ENCODE measurements at places on chromosomes 4 and X.

DNA sequence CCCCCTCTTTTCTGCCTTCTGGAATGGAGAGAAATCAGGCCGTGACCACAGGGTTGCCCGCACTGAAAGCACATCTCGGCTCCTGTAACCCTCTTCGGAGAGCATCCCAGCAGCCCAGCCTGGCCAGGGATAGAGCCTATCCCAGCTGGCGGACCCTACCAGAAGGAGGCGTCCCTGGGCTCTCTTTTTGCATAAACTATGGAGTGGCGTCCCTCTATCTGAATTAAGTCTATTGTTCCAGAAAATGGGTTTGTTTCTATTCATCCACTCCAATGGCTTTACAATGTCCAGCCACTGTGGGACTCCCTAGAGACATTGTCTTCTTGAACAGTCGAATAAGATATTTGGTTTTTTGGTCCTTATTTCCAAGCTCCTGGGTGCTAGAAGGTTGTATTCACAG, 689 bp upstream of the NHSL2 start:
- no peak for DNase-seq

DNA sequence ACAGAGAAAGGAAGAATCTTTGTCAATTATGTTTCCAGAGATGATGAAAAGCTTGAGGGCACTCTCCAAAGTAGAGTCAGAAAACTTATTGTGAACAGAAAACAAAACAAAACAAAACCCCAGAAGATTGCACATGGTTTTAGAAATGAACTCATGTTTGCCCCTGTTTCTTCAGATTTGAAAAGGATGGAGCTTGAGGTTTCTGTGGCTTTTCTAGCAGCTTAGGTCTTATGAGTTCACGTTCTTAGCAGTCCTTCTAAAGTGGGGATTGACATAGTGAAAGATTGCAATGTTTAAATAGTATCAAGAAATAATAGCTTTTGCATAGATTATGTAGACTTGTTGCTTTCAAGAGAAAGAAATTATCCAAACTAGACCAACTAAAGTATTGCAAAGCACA, 421.8 kb downstream of the GBA3 start:
- DNase-seq: no peak

DNA sequence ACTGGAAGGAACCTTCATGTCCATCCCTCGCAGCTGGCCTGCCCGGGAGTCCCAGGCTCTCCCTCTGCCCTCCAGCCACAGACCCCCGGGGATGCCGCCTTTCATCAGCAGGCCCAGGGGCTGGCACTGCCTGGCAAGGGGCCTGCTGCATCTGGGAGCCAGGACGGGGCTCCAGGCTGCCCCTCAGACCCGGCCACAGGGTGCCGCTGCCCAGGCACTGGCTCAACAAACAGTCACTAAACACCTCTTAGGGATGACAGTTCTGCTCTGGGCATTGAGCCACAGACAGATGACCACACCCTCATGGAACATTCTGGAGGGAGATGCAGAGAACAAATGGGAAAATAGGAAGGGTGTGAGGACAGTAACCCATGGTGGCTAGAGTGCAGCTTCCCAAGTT, 109.3 kb downstream of the HMX1 start:
- DNase-seq: no peak

DNA sequence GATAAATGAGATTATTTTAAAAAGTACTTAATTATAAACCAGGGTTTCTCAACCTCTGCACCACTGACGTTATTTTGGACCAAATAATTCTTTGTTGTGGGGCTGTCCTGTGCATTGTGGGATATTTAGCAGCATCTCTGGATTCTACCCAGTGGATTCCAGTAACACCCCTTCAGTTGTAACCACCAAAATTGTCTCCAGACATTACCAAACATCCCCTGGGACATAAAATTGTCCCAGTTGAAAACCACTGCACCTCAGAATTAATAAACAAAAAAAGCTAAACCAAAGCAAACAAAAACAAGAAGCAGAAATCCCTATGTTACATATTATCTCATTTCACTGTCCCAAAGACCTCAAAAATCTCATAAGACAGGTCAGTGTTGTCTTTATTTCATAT, 54.2 kb upstream of the GIMD1 start:
- DNase-seq: no peak

DNA sequence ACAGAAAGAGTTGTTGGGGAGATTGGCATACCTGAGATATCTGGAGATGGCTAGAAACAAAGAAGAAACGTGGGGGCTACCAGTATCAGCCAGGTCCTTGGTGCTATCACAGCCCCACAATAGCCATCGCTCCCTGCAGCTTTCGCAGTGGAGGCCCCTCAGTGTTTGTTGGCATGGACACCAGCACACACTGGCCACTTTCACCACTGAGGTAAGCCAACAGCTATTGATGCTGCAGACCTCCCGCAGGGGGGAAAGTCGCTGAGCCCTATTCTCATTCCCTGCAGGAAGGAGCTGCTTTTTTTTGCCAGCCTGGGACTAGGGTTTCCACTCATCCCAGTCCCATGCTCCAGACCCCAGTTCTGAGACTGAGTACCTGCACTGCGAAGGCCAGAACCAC, 879.2 kb upstream of the IGFBP7 start:
- no peak for DNase-seq

GRCh38 chr4:2931512-2932301, 31.5 kb downstream of the NOP14 start:
- no peak for DNase-seq

GRCh38 chrX:103400931-103401330, 24.6 kb downstream of the BEX3 start:
- no peak for DNase-seq

DNA sequence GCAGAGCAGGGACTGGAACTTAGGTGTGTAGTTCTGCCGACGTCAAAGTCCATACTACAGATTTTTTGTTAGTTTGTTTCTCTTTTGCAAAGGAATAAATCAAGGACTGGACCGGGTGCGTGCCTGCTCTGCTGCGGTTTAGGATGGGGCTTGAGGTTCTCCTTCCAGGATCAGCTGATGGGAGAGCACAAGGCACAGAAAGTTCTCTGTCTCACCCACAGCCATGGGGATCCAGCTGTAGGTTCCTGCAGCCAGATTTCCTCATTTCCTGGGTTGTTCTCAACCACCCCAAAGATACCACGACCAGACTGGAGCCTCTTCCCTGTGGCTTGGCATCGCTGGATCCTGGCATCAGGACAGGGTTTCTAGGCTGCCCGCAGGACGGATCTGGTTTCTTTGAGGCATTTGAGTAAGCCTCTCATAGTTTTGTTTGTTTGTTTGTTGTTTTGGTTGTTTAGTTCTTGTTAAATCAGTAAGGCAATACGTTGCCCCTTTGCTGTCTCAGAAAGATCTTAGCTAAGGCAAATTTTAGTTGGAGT, 789 bp upstream of the SRPX start:
- no peak for DNase-seq

DNA sequence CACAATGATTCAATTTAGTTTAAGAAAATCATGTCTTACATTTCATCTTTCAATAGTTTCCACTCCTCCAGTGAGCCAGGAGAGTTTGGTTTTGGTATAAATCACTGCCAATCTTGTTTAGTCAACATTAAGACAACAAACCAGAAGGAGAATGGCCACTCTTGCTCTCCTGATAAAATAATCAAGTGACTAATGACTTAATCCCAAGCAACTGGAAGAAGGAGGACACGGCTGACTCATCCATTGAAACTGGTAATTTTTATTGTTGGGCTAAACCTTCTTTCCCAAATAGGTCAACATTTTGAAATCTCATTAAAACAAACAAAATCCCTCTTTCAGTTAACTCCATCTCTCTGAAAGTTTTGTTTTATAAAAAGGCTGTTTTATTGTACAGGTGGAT, 230.2 kb downstream of the CLCN4 start:
- no peak for DNase-seq

DNA sequence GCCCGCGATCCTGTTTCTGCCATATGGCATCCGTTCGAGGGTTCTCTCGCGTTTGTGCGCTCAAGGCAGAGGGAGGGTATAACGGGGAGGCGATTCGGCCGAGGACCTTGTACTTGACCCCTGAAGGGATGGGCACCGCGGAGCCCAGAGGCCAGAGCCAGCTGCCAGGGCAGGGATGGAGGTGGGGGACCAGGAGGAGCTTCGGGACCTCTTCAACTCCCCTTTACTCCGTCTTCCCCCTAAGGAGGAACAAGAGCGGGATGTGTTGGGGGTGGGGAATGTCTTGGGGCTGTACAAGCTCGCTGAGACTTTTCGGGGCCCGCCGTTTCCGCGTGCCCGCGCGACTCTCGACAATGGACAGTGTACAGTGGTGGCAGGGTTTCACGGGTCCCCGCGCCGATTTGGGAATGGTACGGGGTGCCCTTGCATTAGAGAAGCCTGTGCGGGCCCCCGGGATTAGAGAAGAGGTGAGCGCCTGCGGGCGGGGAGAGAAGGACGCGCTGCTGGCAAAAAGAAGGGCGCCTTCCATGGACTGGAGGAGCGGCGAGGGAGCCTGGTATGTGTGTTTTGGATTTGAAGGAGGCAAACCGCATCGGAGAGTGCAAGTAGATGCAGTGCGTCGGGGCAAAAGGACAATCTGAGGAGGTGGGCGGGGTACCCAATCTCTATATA, 760 bp downstream of the UGT8 start:
- no peak for DNase-seq

DNA sequence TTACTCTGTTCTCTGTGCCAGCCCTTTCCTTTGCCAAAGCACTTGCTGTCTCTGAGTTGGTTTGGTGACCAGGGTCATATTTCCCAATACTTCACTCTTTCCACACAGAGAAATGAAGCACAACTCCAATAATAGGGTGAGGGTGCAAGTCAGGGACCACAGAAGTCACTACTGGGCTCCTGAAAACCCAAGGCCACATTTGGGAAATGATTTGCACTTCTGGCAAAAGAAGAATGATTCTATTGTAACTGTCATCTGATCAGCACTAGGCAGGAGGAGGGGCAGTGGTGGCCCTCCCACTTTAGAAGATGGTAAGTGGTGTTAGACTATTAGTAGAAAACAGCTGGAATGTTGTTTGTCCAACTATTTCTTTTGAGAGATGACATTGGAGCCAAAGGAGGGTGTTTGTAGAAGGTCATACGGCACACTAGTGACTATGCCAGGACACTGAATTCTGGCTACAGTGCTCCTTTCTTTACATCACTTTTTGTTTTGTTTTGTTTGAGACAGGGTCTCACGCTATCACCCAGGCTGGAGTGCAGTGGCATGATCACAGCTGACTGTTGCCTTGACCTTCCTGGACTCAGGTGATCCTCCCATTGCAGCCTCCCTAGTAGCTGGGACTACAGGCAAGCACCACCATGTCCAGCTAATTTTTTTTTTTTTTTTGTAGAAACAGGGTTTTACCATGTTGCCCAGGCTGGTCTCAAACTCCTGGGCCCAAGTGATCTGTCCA, 10.8 kb upstream of the HADH start:
- DNase-seq: no peak

GRCh38 chrX:2647627-2648026, 43.5 kb upstream of the CD99 start:
- DNase-seq: no peak

- DNase-seq: no peak
These were observed 130.3 kb downstream of the GPR143 start for GRCh38 chrX:9635368-9635767.

- no peak for DNase-seq
These were observed 1.1 kb upstream of the KLHL13 start for GRCh38 chrX:118117741-118118140.

DNA sequence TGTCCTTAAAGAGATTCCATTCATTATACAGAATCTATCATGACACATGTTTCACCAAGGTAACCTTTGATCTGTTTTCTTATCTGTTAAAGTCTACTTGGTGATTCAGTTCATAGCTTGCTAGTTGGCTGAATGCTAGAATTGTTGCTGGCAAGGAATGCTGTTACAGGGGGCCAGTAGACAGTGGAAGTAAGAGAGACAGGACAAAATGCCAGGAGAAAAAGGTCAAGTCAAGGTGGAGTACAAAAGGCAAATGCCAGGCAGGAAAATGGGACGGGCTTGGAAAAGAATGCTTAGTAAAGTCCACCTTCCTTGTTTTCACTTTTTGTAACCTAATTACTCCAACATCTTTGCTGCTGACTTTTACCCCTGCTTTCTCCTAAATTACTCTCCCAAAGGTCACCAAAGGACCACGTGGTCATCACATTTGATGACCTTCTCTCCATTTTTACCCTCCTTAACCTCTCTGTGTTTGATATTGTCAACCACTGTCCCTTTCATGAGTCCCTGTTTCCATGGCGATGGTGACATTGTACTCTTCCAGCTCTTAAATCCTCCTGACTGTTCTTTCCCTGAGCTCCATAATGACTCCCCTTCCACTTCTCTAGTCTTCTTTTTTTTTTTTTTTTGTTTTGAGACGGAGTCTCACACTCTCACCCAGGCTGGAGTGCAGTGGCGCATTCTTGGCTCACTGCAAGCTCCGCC, 24.5 kb upstream of the TAPT1 start:
- DNase-seq: no peak

- DNase-seq: no peak
These were observed 77.6 kb upstream of the PCDH7 start for GRCh38 chr4:30642567-30642966.

GRCh38 chr4:8407316-8407715, 33.2 kb downstream of the ACOX3 start:
- no peak for DNase-seq

GRCh38 chr4:120903419-120903818, 19.1 kb downstream of the PRDM5 start:
- no peak for DNase-seq

GRCh38 chr4:17875402-17876070, 64.8 kb downstream of the NCAPG start:
- DNase-seq: no peak

- no peak for DNase-seq
These were observed 240.5 kb upstream of the ANKRD50 start for GRCh38 chr4:124953061-124953460.

- peak; percentile 6 for DNase-seq
These were observed 187.5 kb downstream of the QDPR start for GRCh38 chr4:17324386-17324830.

GRCh38 chrX:72094894-72095293, 36.8 kb downstream of the RTL5 start:
- peak; percentile 29 for DNase-seq

DNA sequence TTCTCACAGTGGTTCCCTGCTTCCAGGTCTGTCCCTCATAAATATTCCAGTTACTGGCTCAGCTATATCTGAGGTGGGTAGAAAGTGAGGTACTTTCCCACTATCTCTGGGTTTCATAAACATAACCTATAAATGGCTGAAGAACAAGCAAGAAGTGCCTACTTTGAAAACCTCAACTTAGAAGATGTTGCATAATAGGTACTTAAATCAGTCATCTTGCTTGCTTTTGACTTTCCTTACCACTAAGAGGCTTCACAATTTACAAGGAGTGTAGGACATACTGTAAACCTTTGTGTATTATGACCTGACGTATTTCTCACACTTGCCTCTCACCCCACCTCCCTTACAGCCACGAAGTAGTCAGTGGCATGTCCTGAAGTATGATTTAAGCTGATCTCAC, 145.9 kb downstream of the PCDH19 start:
- no peak for DNase-seq

DNA sequence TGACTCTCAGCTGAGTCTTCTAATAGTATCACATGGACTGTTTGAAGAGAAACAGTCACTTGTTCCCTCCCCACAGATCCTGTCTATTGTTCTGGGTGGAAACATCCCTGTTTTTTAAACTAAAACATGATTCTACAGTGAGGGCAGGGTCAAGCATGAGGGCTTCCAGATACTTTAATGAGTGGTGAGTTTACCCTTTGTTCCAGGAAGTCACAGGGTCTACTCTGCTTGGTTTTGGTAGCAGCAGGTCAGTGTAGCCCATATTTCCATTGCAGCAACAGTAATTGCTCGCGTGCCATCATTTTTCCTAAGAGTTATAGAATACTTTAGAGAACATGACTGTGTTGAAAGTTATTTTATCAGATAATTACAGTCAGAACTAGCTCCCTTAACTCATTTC, 87.4 kb downstream of the ZNF732 start:
- no peak for DNase-seq

Data from stimulated activated CD8-positive, alpha-beta memory T cell treated with anti-CD3 and anti-CD28 coated beads, Interleukin-4, amount 100 ng/mL, for 4 hours (primary cell).